ENCODE measurements at places on chromosomes 5 and 9.

GRCh38 chr5:132473019-132473531 is 17.5 kb downstream of the IRF1 start:
- no peak for DNase-seq

GRCh38 chr9:134909511-134910481 is 7.9 kb downstream of the FCN1 start:
- DNase-seq, result no peak

GRCh38 chr5:159405611-159406031 is 75.3 kb upstream of the IL12B start:
- no peak for DNase-seq

DNA sequence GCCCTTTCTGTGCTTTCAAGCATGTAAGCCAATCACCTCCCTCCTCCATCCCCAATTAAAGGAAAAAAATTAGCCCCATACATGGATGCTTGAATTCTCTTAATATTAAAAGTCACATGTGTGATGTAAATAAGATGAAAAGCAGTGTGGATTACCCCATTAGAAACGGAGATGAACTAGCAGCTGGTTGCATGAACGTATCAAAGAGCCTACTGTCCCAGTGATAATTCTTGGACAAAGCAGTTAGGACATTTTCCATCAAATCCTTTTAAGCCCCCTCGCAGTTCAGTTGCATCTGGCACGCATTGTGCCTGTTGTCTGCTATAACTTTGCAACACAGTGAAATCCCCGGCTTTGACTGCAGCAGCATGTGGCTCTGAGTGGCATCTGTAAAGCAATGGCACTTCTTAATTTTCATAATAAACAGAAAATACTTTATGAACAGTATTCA is 285.6 kb downstream of the FBXL7 start:
- DNase-seq, result no peak

DNA sequence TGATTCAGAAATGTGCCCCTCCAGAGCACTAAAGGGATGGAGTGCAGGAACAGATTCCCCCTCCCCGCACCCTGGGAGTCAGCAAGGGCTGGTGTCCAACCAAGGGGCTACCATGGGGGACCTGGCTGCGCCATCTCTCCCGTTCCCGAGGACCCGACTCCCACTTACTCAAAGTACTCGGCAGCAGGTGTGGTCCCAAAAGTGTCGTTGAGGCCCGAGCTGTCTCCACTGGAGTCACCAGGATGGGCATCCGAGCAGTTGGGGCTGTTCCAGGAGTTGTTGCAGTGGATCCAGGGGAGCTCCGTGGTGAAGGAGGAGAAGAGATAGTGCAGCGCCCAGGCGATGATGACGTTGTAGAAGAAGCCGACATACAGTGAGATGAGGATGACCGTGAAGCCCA is 12.9 kb downstream of the SLC6A3 start:
- DNase-seq, result no peak

DNA sequence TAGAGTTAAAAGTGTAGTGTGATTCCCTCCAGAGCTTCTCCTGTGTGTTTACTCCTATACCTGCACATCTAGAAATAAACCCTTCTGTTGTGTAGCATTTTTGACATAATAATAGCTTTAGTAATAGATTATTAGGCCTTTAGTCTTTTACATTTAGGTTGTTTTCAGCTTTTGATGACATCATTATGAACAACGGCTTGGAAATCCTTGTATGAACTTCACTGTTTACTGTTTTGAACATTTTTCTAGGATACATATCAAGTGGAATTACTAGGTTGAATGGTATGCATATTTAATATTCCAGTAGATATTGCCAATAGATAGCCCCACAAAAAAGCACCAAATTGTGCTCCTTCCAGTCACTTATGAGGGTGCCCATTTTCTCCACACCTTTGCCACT is 174.0 kb downstream of the ARHGAP26 start:
- no peak for DNase-seq

DNA sequence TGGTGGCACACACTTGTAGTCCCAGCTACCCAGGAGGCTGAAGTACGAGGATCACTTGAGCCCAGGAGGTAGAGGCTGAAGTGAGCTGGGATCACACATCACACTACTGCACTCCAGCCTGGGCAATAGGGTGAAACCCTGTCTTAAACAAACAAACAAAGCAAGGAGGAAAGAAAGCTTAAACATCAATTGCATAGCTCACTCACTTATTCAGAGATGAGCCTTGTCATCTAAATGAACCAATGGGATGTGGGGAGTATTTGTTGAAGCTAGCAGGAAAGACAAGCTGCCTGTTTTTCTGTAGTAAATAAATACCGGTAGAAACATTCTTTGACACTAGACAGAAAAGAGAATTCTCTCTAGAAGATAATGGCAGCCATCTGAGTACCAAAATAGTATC is 161.0 kb upstream of the SLC12A2 start:
- DNase-seq, result no peak

GRCh38 chr9:99013550-99013949 is 69.8 kb downstream of the COL15A1 start:
- no peak for DNase-seq

DNA sequence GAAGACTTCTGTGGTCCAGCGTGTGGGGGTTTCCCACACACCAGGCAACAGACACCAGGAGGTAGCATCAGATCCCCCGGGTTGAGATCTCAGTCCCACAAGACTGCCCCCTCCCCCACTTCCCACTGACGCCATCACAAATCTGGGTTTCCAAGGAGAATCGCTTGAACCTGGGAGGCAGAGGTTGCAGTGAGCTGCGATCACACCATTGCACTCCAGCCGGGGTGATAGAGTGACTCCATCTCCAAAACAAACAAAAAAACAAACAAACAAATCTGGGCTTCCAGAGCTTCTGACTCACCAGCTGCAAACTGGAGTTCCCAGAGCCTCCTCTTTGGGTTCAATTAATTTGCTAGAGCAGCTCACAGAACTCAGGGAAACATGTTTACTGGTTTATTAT is 4.7 kb upstream of the GBGT1 start:
- DNase-seq, result no peak

DNA sequence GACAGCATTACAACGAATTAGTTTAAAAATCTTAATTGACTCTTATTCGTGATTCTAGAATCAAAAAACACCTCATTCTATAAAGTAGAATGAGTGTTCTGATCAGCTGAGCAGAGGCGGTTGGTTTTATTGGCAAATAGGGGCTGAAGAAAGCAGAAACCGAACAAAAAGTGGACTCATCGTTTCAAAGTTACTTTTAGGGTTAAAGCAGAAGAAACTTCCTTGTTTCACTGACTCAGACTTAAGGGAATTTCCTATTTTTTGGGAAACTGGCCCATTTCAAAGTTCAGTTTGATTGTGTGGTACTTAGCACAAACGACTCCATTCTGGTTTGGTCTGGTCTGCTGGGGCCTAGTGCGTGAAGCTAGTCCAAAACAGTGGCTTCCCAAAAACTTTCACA is 862 bp upstream of the NDUFB6 start:
- no peak for DNase-seq

GRCh38 chr5:123227216-123227615 is 138.2 kb downstream of the PRDM6 start:
- DNase-seq, result no peak

DNA sequence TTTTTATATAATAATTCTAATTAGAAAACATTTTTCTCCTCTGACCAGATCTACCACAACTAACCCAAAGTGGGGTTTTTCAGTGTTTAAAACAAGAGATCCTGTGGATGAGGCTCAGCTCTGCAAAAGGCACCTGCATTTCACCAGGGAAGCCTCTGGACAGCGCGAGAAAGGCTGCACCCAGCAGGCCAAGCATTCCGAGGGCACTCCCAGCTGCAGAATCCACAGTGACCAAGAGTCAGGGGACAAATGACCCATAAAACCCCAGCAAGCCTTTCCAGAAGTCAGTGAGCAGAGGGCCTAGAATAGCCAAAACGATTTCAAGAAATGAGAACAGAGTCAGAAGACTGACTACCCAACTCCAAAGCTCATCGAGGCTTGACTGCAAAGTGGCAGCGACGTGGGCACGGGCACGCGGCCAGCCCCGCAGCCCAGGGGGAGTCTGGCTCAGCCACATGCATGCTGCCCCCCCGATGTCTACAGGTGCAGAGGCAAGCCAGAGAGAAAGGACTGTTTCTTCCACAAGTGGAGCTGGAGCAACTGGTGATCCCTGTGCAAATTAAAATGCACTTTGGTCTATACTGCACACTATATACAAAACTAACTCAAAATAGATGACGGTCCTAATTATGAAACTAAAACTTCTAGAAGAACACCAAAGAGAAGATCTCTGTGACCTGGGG is 26.2 kb downstream of the TPPP start:
- DNase-seq, result no peak

DNA sequence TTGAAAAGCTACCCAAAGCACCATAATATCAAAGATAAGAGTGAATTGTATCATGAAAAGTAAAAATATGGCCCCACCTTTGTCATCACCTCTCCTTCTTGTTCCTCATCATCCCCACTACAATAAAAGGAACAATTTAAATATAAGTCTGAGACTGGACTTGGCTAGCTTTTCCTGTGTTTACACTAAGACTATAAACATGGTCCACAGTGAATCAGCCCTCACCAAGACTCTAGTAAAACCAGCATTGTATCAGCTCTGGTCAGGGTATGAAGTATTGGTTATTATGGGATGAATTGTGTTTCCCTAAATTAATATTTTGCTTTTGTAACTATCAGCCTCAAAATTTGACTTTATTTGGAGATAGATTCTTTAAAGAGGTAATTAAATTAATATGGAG is 105.4 kb downstream of the SLC25A46 start:
- DNase-seq, result no peak

- DNase-seq, result no peak
These were observed 57.3 kb downstream of the UBE2QL1 start for GRCh38 chr5:6505783-6506557.

GRCh38 chr5:125487231-125487630 is 740.8 kb upstream of the ZNF608 start:
- no peak for DNase-seq

- DNase-seq, result no peak
These were observed 49.1 kb upstream of the EXOC3 start for GRCh38 chr5:393846-394275.

DNA sequence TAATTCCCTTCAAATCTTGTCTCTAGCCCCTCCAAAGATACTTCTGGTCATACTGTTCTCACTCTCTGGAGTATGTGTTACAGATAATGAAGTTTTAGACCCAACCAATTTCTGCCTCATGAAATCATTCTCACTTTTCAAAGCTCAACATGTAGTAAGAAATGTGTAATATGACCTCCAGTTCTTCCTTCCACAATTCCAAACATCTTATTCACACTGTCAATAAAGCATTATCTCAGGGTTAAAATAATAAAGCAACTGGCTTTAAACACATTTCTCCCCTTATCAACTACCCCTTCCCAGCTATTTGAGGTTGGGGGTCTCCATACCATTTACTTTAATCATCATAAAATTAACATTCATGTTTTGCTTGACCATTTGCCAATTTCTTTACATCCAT is 654.1 kb downstream of the RAB3C start:
- no peak for DNase-seq

All from endothelial cell (in vitro differentiated cells).